Stromal cell of bone marrow (primary cell): ENCODE measurements at places on chromosomes 7 and 10.

- no peak for DNase-seq
Observed at GRCh38 chr10:44422570-44423101, 37.7 kb upstream of the CXCL12 start.

GRCh38 chr7:46649876-46650275 is 728.8 kb upstream of the IGFBP3 start:
- DNase-seq = no peak

- DNase-seq = no peak
Observed at GRCh38 chr10:450463-450862, 239.0 kb downstream of the DIP2C start.

DNA sequence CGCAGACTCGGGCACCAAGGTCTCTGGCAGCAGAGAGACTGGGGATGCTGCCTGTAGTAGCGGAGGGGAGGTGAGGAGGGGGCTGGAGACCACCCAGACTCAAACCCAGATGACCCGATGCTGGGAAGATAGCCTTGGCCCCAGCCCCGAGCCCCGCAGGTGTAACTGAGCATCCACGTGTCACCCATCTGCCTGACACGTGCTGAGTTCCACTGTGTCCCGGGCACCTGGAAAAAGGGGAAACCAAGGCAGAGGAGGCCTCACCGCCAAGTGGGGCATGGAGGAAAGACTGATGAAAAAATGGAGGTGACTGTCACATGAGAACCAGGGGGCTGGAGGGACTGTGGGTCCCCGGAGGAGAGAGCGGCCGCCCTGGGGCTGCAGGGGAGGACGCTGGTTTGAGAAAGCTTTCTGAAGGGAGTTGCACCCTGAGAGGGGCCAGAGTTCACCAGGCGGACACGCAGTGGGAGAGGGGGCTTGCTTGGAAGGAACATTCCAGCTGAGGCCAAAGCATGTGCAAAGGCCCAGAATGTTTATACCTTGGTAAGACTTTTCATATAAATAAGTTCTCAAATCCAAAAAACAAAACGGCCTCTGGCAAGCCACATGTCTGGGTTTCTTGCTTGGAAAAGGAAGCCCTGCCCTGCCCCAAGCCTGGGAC is 27.4 kb upstream of the ELN start:
- no peak for DNase-seq

- no peak for DNase-seq
Observed at GRCh38 chr10:120386896-120387295, 70.1 kb upstream of the PLPP4 start.

DNA sequence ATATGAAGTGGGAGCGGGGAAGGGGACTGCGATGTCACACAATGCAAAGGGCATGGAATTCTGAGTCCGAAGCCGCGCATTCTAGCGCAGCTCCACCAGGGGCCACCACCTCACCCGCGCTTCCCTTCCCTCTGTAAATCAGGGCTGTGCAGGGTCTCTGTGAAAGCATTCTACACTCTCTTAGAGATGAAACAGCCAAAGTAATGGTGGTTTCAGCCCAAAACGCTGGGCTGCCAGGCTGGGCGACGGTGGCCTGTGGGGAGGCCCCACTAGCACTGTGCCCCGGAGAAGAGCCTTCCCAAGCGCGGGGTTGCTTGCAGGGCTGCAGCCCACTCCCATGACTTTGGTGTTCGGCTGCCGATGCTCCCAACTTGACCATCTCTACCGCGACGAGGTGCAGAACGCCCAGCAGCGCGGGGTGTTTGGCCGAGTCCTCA is 11.4 kb downstream of the ATG9B start:
- DNase-seq = no peak
